ENCODE measurements at places on chromosomes 4 and X.

DNA sequence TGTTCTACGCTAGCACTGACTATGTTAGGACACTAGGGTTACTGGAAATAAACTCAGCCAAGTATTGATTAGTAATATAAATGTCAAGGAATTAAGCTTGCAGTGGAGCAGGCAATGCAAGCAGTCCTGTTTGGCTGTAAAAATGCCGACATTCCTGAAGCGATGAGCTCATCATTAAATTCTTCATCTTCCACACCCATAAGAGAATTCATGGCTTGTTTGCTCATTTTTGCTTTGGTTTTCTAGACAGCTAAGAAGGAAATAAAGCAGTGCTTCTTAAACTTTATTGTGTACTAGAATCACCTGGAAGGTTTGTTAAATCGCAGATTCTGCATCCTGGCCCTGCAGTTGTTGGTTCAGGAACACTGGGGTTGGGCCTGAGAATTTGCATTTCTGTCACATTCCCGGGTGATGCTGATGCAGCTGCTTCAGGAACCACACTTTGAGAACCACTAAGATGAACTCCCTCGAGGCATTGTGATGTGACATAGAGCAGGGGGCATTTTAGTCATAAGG, 17.8 kb downstream of the ANXA3 start:
- peak; percentile 87 for DNase-seq

GRCh38 chr4:133618963-133619362, 469.9 kb downstream of the PCDH10 start:
- peak; percentile 16 for DNase-seq

DNA sequence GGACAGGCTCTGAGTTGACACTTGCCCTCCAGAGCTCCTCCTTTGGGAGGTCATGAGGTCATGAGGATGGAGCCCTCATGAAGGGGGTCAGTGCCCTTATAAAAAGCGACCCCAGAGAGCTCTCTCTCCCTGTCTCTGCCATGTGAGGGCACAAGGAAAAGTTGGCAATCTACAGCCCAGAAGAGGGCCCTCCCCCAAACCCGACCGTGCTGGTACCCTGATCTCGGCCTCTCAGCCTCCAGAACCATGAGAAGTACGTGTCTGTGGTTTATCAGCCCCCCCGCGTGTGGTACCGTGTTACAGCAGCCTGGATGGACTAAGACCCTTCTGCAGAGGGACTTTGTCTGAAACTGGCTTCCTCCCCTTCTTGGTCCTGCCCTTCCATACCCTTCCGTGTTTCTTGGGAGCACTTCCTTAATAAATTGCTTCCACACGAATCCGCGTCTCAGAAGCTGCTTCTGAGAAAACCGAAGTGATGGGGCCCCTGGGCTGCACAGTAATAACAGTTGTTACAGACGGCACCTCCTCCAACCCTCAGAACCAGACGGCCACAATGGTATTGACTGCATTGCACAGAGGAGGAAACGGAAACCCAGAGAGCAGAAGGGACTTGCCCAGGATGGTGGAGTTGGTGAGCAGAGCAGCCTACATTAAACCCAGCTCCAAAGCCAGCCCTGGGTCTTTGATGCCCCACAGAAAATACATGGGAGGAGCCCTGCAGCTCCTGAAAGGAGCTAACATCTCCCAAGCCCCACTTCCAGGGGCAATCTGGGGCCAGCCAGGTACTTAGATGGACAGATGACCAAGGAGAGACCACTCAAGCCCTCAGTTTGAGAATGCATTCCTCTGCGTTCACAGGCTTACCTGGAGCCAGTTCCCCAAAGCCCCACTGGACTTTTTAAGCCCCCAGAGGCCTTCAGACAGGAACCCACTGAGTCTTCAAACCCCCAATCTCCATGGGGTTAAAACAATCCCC, 242.7 kb downstream of the BCOR start:
- DNase-seq: no peak

DNA sequence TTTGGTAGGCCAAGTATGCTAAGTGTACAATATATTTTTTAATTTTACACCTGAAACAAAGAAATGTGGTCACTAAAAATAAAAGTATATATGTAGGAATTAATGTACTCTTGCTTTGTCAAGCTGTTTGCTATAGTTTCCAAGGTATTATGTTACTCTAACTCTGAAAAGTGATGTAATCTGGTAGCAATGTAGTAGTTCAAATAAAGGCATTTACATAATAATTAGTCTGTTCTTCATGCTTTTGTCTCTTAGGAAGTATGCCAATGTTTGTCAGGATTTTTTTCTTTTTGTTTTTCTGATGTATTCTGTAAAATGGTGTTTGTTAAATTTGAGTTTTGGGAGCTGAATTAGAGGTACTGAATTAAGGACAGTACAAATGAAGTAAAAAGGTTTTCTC, 89.5 kb downstream of the PLS3 start:
- DNase-seq: no peak

- peak; percentile 97 for DNase-seq
Observed at GRCh38 chr4:74374561-74375327, 9.8 kb downstream of the EREG start.

DNA sequence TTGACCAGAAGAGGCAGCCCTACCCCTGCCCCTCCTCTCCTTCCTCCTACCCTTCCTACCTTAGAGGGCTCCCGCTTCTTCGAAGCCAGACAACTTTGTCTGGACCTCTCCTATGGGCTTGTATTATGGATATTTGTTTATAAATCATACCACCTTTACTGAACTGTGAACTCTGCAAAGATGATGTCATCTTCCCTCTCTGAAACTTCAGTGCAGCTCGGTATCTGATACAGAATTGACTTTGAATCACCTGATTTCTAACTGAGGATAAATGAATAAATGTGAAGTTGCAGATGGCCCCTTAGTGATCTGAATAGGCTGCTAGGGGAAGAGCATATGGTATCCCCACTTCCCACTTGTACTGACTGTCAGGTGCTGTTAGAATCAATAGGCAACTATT, 1.1 kb upstream of the OTC start:
- no peak for DNase-seq

GRCh38 chr4:155570661-155571060, 96.0 kb upstream of the GUCY1A1 start:
- no peak for DNase-seq

DNA sequence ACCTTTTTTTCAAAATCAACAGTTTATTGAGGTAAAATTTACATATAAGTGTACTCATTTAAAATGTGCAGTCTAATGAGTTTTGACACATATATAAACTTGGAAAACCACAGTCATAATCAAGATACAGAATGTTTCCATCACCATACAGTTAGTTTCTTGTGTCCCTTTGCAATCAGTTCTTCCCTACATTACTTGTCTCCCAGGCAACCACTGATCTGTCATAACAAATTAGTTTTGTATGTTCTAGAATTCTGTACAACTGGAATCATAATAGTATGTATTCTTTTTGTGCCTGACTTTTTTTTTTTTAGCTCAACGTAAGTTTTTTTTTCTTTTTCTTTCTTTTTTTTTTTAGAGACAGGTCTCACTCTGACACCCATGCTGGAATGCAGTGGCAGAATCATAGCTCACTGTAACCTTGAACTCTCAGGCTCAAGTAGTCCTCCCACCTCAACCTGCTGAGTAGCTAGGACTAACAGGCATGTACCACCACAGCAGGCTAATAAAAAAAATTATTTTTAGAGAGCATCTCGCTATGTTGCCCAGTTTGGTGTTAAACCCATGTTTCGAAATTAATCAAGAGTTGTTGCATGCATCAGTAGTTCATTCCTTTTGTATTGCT, 26.9 kb downstream of the ARFIP1 start:
- DNase-seq: no peak

- no peak for DNase-seq
Observed at GRCh38 chr4:38734911-38735310, 47.9 kb downstream of the TLR10 start.

DNA sequence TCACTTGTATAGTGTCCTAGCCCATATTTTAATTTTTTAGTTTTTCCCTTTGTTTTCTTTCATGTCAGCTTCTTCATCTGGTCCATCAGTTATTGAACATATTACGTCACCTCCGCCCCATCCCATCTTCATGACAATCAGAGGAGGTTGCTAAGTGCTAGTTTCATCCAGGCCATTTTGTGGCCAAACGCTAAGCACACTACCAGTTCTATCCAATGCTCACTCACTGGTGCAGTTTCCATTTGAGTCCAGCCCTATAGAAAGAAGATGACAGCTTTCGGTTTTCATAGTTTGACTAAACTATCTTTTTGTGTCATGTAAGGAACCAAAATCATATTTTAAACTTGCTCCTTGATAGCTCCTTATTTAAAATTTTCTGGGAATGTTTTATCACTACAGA, 304.2 kb downstream of the TENM3 start:
- no peak for DNase-seq

DNA sequence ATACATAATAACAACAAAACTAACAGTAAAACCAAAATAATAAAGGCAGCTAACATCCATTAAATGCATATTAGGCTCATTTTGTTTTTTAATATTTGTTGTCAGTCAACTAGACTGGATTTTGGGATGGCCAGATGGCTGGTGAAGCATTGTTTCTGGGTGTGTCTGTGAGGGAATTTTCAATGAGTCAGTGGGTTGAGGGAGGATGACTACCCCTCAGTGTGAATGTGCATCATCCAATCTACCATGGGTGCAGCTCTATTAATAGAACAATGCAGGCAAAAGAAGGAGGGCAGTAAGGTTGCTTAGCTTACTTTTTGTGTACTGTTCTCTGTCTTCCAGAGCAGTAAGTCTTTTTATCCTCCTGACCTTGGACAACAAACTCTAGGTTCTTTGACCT, 484.2 kb upstream of the HS3ST1 start:
- no peak for DNase-seq

GRCh38 chr4:53463340-53463739, 85.9 kb downstream of the FIP1L1 start:
- DNase-seq: no peak

DNA sequence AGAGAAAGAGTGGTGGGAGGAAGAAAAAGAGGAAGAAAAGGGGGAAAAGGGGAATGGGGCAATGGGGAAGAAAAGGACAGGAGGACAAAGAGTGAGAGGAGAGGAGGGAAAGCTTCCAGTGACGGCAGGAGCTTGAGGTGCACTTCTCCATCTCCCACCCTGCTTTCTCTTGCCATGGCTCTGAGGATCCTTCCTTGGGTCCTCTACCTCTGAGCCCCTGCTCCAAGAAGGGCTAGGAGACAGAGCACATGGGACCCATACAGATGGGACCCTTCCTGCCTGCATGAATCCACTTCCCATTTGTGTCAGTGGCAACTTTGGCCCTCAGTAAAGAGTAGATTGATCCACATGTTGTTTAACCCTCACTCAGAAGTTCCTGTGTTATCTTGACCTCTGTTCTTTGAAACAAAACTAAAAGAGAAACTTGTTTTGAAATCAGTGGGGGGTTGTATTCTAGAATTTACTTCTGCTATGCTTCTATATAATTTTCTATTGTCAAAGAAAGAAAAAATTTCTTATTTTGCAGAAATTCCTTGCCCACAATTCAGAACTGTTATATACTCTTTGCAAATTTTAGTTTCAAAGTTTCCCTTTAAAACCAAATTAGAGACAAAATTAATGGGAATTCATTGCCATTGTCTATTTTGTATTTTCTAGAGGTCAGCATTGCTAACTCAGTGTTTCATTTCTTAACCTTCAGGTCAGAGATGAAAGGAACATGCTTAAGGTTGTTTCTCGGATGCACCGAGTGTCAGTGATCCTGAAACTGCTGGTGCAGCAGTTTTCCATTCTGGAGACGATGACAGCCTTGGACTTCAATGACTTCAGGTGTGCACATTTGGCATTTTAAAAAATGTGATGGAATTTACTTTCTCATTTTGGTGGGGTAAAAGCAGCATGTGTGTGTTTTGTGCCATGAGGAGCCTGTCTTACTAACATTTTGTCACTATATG, 5.0 kb downstream of the TDO2 start:
- DNase-seq: no peak

DNA sequence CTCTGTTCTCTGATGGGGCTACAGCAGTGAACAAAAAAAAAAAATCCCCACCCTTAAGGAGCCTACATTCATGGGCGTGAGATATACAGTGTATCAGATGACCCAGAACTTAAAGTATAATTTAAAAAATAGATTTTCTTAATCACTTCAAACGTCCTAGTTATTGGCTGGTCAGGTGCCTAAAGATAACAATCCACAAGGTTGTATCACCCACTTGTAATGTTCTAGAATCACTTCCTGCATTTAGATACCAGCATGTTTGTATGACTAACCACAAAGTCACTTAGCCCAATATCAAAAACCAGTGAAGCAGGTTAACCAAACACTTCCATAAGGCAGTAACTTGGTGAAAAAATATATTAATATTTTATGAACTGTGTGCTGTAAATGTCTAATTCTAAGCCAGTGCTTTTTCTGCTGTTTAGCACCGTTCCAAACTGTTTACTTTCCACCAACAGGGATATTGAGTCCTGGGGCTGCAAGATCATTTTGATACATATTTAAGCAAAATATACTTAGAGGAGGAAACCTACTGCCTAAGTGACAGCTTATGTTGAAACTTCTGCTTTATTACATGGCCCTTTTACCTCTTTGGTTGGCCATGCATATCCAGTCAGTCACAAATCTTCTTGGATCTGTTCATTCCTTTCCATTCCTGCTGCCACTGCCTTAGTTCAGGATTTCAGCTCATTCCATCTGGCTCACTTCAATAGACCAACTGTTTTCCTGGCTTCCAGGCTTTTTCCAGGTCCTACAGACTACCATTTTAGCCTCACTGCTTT, 43.3 kb downstream of the CD40LG start:
- peak; percentile 8 for DNase-seq

- DNase-seq: peak; percentile 67
Observed at GRCh38 chrX:11351375-11352295, 58.4 kb downstream of the AMELX start.

DNA sequence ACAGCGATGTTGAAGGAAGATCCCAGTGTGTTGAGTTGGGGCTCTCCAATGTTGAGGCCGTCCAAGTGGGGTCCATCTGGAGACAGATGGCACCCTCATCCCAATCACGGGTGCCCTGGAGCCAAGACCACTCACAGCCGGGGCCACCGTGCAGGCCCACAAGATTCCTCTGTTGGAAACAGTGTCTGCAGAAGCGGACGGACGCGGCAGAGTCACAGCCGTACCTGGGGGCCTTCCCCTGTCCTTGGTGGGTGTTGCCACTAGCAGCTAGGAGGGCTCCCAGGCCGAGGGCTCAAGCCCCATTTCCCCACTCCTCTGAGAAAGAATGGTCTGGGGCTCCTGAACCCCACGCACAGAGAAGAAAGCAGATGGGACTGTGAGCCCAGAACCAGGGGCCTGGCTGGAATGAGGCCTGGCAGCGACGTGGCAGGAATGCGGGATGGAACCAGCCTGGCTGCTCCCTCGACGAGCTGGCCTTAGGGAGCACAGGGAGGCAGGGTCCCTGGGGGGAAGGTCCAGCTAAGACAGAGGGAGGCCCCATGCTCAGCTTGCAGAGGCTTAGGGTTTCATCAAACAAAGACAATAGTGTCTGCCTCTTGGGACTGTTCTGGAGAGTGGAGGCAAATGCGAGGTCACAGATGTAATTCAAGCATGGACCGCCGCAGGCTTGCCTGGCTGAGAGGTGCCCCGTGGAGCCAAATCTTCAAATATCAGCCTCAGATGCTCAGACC, 228.9 kb downstream of the AFAP1 start:
- DNase-seq: no peak

DNA sequence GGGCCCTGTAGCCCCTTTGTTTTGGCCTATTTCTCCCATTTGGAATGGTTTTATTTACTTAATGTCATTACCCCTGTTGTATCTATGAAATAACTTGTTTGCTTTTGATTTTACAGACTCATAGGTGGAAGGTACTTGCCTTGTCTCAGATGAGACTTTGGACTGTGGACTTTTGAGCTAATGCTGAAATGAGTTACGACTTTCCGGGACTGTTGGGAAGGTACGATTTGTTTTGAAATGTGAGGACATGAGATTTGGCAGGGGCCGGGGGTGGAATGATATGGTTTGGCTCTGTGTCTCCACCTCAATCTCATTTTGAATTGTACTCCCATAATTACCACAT, 39.4 kb downstream of the NLRP2B start:
- DNase-seq: no peak
